ENCODE measurements at places on chromosomes 2 and 18. TPM values are rescaled to one million over a fixed set of nuclear protein-coding genes. Genes with fewer than 3 reads are reported as not detected.

The NT5C1B gene
- not detected for total RNA-seq

GRCh38 chr18:13530879-13531387 lies 195.4 kb downstream of the FAM210A start:
- peak; percentile 1 for DNase-seq

DNA sequence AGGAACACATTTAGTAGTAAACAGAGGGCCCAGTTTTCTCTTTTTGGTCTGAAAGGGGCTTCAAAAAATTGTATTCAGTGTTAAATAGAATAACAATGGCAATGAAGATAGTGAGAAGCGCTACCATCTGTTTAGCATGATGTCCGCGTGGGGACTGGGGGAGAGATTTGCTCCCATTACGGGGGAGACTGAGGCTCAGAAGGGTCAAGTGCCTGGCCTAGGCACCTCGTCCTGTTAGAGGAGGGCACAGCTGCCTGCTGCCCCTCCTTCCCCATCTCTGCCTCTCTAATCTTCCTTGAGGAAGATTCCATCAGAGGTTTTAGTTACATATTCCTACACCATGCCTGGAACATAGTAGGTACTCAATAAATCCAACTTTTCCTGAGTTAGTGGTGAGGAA lies 10.1 kb upstream of the TMEM185B start:
- no peak for DNase-seq

The DRC1 gene
- not detected for total RNA-seq

The ATP6V1C2 gene
- total RNA-seq = 0.90 TPM

GRCh38 chr2:186894478-186894877 lies 45.5 kb upstream of the ZSWIM2 start:
- no peak for DNase-seq

The ALKAL2 gene
- total RNA-seq = not detected

The AGBL5 gene
- total RNA-seq = 16.5 TPM

GRCh38 chr2:112004253-112004645 lies 50.8 kb upstream of the TMEM87B start:
- DNase-seq = no peak

DNA sequence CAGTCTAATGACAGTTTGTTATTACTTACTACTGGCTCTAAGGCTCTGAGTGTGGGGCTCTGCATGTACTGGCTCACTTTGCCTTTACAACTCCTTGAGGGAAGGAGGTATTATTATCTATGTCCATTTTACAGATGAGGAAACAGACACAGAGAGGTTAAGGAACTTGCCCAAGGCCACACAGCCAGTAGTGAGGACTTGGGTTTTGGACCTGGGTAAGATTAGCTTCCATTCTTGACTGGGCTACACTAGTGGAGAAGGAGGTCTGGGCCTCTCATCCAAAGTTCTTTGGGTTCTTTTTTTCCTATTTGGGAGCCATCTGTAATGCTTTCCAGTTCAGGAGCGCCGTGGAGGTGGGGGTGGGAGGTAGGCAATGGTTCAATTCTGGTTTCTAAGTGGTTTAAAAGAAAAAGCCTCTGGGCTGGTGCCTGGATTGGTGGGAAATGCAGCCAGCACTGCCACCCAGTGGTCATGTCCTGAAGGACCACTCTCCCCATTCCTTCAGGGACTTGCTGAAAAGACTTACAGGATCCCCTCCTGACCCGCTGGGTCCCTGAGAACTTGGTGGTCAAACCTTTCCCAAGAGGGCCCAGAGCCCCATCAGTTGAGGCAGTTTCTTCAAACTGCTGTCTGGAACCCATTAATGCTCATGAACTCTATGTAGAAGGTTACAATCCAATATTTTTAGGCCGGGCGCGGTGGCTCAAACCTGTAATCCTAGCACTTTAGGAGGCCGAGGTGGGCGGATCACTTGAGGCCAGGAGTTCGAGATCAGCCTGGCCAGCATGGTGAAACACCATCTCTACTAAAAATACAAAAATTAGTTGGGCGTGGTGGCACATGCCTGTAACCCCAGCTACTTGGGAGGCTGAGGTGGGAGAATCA lies 38.6 kb upstream of the NOTO start:
- DNase-seq = peak; percentile 60

DNA sequence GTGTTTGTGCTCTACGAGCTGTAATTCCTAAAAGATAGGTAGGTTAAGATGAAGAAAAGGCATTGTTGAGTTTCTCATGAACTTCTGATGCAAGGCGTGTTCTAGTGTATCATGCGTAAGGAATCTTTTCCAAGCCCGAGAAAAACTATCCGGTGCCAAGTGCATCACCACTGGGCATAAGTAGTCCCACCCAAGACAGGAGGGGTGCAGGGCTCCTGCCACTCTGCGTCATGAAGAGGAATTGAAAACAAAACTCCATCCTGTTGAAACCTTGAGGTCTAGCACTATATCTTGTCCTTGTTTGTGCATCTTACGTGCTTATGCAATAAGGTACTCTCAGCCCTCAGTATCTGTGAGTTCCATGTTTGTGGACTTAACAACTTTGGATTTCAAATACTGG lies 45.7 kb downstream of the RAB31 start:
- DNase-seq = peak; percentile 38

GRCh38 chr2:147468963-147469362 lies 375.9 kb upstream of the ACVR2A start:
- no peak for DNase-seq

GRCh38 chr2:169980643-169981042 lies 153.4 kb downstream of the UBR3 start:
- DNase-seq = no peak

The LHCGR gene
- total RNA-seq = not detected

The DHRS9 gene
- total RNA-seq = 19.1 TPM

The TXNL4A gene
- total RNA-seq = 44.0 TPM

The KYNU gene
- 31.4 TPM for total RNA-seq

DNA sequence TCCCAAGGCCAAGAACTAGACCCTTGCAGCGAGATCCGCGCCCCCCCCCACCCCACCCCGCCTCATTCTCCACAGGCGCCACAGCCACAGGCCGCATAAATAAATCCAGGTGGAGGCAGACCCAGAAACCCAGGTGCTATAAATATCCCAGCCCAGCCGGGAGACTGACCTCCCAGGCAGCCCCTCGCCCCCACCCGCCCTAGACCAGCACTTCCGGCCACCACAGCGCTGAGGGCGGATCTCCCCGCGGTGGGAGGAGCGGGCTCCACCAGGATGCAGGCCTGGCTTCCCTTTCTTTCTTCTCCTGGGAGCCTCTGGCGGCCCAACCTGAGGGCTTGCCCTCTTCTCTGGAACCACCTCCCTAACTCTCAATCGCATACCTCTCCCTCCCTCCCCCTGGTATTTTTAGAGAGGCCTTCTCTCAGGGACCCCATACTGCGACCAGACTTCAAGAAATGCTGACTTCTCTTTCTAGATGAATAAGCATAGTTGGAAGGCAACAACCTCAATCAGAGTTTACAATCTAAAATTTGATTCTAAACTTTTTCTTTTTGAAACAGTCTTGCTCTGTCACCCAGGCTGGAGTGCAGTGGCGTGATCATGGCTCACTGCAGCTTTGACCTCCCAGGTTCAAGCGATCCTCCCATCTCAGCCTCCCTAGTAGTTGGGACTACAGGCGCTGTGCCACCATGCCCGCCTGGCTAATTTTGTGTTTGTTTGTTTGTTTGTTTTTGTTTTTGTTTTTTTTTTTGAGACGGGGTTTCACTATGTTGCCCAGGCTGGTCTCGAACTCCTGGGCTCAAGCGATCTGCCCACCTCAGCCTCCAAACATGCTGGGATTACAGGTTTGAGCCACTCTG lies 55.0 kb downstream of the PKDCC start:
- DNase-seq = no peak

DNA sequence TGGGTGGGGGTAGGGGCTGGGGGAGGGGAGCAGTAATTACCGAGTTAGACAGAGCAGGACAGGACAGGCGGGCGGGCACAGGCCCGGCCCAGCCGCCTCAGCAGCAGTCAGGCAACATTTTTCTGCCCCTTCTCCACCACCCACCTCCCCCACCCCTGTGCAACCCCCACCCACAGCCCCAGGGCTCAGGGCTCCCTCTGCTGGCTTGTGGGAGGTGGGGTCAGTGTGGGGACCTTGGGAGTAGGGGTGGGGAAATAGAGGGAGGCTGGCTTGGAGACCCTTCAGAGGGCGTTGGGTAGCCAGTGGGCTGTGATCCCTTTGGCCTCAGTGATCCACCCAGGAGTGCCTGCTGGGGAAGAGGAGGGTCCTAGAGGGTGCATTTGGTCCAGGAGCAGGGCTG lies 6.4 kb downstream of the WNT6 start:
- DNase-seq = no peak

DNA sequence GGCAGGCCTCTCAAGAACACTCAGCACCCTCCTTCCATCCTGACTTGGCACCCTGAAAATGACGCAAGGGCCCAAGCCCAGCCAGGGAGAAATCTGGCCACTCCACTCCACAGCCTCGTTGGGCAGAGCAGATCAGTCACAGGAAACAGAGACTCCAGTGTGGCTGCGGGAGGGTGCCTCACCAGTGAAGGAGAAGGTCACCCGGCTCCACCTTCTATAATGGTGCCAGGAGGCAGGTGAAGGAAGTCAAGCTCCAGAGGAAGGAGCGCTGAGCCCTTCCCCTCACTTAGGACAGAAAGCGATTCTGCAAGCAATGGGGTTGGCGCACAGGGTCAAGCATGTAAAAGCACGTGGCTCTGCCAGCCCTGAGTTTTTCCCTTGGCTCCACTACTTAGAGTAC lies 35.3 kb downstream of the CRACDL start:
- DNase-seq = no peak

Measured in bronchial epithelial cell (primary cell).